ENCODE measurements at places on chromosomes 6 and 20.
A peak's percentile ranks its signal among the peaks of the same experiment; 100 is the strongest.

DNA sequence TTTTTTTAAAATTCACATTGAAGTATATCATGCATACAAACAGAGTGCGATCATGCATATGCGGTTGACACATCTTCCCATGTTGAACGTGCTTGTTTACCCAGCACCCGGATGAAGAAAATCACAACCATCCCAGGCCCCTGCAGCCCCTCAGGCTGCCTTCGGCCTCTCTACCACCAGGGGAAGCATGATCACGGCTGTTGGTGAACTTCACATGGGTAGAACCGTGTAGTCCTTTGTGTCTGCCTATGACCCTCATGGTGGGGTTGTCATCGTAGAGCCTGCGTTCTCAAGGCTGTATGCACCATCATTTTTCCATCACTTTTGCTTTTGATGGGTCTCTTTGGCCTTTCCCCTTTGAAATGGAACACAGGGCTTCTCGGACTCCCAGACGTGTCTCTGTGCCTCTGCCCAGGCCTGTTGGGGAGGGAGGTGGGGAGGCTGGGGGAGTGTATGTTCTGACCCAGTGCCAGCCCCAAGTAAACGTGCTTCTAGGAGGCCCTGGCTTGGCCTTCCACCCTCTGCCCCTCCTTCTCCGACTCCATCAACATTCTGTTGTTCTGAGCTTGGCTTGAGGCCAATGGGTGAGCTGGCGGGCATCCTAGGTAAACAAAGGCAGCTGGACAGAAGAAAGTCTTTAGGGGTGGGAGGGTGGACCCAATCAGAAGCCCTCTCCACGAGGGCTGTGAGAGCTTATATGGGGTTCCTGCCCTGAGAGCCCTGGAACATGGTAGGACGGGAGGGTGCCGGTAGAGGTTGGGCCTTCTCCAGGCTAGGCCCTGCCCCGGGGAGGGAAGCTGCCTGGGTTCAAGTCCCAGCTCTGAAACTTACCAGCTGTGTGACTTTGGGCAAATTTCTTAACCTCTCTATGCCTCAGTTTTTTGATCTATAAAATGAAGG, 39.7 kb downstream of the TGM2 start:
- peak; percentile 32 for DNase-seq

- no peak for DNase-seq
These were observed 14.8 kb upstream of the BCLAF1 start for GRCh38 chr6:136304410-136304809.

DNA sequence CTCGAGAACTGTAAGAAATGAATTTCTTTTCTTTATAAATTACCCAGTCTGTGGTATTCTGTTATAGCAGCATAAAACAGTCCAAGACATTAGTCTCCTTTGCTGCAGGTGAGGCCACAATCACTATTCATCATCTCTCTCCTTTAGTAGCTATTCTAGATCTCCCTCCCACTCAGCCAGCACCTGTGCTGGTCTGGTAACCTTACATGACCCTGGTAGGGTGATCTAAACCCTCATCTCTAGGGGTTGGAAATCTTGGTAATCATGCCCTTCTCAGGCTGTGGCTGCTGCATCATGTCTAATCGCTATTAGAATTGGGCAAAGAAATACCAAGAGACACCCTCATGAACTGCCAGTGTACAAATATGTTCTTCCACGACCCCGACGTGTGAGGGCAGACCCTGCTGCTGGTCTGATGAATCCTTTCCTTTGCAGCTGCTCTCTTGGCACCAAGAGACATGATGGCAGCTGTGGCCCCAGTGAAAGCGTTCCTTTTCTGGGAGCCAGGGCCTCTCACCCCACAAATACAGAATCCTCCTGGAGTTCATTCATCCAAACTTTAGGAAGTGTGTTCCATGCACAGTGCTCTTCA, 23.0 kb upstream of the IGF2R start:
- DNase-seq: no peak

DNA sequence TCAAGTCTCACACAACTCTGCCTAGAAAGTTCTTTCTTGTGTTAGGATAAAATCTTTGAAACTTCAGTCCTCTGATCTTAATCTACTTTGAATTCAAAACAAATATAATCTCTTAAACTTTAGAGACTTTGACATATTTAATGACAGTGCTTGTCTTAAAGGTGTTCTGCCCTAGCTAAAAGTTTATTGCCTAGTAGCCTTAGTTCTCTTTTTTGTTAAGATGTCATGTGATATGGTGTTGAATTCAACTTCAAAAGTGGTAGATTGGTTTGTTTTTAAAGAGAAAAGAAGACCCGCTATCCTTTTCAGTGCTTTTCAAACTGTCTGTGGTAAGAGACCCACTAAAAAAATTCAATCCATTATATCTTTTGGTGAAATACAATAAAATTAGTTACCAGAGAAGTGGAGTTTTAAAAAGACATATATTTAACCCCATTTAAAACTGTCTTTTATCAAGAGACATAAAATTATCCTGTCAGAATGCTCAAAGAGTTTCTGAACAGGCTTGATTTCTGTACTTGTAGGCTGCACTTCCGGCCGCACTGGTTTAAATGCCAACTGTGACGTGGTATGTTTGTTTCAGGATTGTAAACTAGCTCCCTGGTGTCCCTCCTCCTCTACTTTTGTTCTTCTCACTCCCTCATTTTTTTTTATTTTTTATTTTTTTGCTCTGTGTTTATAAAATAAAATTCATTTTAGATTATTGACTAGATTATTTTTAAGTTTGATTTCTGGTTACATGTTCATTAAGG, 76.5 kb downstream of the QKI start:
- no peak for DNase-seq

DNA sequence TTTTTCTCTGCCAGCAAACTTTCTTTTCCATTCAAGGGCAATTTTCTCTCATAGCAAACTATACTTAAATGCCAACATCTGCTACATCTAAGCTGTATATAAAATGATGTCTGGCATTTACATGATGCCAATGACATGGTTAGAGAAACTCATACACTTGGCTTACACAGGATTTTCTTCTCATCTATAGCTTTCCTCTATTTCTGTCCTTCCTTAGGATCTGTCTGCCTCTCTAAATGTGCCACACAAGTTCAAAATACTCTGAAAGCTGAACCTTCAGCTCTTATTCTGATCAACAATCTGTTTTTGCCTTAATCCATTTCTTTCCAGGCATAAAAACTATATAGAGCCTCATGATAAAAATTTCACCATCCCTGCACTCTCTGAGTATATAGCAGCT, 290.9 kb upstream of the RNF217 start:
- DNase-seq: no peak

DNA sequence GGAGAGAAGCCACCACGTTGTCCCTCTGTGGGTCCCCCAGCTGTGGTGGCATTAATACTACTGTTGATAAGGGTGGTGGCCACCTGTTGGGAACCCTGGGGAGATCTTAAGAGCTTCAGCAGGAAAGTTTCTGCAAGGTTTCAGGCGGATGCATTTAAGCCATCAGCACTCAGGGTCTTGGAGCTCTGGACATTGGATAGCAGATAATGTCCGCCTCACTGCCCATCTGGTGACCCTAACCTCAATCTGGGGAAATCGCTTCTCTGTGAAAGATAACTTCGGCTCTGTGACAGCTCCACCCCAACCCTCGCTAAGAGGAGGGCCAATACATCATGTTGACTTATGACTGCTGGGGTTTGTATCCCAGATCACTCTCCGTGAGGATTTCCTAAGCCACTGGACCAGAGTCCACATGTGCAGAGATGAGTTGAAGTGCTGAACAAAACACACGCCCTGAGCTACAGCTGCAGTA, 92.9 kb downstream of the FOXC1 start:
- no peak for DNase-seq

DNA sequence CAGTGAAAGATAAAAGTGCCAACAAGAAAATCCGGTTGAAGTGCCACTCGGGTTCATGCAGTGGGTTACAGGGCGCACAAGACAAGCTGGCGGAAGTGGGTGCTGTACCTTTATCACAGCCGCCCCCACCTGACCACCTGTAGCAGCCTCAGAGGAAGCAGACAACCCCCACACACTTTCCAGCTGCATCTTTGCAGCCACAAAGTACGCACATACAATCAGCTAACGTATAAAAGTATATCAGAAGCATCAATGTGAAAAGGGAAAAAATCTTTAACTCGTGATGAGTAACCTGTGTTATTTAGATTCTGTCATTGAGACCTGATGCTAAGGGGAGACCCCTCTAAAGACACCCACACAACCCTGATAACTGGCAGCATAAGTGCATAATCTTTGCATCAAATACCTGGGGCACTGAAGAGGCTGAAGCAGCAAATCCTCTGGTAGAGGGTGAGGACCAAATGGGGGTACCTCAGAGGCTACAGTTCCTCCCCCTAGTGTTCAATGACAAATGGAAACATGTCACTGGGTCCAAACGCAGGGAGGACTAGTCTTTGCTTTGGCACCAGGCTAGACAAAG, 22.1 kb downstream of the BACH2 start:
- no peak for DNase-seq

GRCh38 chr6:113083947-113084346, 736.8 kb downstream of the RFPL4B start:
- no peak for DNase-seq

DNA sequence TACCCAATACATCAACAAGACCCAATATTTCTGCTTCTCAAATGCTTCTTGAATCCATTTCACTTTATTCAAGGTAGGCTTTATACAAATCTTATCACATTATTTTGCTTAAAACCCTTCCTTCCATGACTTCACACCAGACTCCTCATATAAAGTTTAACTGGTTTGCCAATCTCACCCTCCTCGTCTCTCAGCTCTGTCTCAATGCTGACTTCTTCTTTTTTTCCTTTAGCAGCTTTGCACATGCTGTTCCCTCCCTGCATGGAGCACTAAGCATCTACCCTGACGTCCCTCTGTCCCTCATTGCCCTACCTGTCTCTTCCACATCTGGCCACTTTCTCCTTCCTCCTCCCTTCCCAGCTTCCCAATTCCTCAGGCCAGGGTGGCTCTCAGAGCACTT, 31.4 kb downstream of the KCNK17 start:
- DNase-seq: no peak

GRCh38 chr6:38725414-38726183, 10.5 kb downstream of the DNAH8 start:
- no peak for DNase-seq

- DNase-seq: no peak
These were observed 64.6 kb upstream of the TXNDC5 start for GRCh38 chr6:7974938-7975763.

GRCh38 chr20:57065646-57066045, 200.8 kb downstream of the BMP7 start:
- DNase-seq: no peak

DNA sequence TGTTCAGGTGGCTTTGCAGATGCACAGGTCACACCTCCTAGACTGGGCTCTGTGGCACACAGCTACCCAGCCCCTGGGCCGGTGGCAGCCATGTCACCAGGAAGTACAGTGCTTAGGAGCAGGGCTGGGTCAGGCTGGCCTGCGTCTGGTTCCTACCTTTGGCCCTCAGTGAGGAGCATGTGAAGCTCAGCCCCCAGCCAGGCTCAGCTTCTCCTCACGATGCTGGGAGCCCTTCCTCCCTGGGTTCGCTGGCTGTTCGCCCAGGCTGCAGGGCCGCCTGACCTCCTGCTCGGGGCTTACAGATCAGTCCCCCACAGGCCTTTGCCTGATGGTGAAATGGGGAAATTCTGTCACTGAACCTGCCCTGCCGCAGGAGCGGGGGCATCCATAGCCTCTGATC, 23.1 kb downstream of the SPATA2 start:
- DNase-seq: no peak

GRCh38 chr20:49631061-49631716, 63.3 kb upstream of the PTGIS start:
- no peak for DNase-seq

- DNase-seq: no peak
These were observed 187.7 kb downstream of the AIG1 start for GRCh38 chr6:143248359-143248758.

DNA sequence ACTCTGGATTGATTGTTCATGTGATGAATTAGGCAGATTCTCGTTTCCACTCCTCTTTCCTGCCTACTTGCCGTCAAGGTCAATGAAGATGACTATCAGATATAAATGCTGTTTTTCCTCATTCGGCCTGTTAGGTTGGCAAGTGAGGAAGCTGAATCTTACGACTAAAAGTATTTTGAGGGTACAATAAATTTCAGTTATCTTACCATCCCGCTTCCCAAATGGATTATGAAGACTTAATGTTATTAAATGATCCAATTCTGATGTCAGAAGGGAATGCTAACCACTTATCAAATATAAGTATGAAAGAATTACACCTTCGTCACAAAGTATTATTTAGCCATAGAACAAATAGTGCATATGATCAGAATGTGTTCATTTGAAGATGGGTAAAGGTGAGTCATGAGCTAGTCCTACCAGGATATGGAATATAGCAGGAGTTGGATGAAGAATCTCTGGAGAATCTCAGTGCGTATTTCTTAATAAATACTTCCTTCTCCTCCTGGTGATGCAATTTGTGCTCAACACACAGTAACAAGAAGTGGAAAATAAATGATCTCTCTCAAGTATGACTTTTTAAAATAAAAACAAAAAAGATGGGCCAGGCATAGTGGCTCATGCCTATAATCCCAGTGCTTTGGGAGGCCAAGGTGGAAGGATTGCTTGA, 4.6 kb downstream of the GPLD1 start:
- DNase-seq: no peak

GRCh38 chr6:103017878-103018277, 1624.4 kb downstream of the GRIK2 start:
- no peak for DNase-seq

DNA sequence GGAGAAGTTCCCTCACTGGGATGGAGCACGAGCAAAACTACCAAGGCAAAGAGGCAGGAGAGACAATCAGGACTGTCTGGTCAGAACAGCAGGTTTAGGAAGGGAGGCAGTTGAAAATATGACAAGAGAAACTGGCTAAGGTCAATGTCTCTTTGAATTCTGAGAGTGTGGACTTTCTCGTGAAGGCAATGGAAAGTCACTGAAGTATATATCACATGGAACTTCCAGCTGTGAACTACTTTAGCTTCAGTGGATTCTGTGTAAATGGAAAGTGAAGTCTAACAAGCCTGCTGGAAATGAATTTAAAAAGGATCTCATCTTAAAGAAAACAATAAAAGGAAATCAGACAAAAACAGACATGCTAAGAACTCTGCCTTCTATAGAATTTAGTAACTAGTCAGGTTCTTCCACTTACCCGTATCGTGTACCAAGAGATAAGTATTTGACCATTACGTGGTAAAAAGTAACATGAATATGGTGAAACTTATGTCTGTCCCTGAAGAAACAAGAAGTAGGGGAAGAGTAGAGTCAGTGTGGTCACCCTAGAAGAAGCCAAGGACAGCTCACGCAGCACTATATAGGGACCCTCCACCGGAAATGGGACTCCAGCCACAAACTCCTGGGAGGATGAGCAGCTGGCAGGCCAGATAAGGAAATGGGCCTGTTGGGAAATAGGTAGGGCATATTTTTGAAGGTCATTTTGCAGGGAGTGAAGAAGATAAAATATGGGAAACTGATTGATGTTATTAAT, 123.4 kb downstream of the MAP7 start:
- DNase-seq: no peak

GRCh38 chr6:40671001-40671693, 84.0 kb upstream of the LRFN2 start:
- DNase-seq: no peak

GRCh38 chr20:15200147-15200565, 862.7 kb upstream of the FLRT3 start:
- no peak for DNase-seq

All from NCI-H1417 treated with DMSO at 0.1 percent for 48 hours (cell line).